ENCODE measurements at places on chromosomes 13 and 19.

GRCh38 chr13:31468114-31468902 is 268.5 kb downstream of the B3GLCT start:
- DNase-seq, result no peak

- DNase-seq, result no peak
Observed at GRCh38 chr19:16370641-16371391, 46.2 kb downstream of the KLF2 start.

- no peak for DNase-seq
Observed at GRCh38 chr13:52921194-52921593, 72.8 kb upstream of the PCDH8 start.

DNA sequence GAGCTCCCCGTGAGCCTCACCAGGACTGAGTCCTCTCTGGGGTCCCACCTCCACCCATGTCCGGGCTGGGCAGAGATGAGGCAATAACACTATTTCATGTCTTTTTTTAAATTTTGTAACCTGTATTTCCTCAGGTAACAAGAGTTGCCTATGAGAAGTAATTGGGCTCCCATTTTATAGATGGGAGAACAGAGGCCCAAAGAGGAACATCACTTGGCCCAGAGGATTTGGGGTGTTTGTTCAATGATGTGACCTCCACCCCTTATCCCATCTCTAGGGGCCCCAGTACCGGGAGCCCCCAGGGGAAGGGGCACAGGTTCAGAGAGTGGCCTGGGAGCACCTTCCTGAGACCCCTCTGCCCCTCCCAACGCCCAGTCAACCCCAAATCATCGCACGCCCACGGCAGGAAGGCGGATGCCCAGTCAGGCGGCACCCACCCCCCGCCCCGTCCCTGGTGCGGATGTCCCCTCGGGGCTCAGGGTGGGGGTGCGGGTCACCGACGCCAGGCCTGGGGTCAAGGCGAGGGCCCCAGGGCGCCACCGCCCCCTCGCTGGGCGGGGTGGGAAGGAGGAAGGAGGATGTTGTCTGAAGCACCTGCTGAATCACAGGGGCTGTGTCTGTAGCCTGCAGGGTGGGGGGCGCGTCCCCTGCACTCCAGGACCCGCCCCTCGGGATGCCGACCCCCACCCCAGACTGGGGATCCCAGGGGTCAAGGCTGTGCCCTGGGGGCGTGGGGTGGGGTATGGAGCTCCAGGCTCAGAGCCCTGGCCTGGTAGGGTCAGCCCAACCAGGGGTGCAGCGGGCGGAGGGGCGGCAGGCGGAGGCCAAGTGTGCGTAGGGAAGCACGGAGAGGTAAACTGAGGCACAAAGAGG is 9.0 kb upstream of the CIRBP start:
- no peak for DNase-seq

DNA sequence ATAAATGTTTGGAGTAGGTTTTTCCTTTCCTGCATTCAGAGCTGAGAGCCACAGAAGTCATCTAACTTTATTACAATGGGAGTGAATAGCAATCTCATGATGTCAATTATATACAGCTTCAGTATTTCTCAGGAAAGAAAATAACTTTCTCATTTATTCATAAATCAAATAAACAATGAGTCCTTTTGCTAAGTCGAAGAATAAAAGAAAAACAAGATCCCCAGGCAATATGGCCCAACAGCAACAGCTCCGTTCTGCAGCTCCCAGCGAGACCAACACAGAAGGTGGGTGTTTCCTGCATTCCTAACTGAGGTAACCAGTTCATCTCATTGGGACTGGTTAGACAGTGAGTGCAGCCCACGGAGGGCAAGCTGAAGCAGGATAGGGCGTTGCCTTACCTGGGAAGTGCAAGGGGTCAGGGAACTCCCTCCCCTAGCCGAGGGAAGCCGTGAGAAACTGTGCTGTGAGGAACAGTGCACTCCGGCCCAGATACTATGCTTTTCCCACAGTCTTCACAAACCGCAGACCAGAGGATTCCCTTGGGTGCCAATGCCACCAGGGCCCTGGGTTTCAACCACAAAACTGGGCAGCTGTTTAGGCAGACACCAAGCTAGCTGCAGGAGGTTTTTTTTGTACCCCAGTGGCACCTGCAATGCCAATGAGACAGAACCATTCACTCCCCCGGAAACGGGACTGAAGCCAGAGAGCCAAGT is 128.2 kb downstream of the SLITRK1 start:
- no peak for DNase-seq

DNA sequence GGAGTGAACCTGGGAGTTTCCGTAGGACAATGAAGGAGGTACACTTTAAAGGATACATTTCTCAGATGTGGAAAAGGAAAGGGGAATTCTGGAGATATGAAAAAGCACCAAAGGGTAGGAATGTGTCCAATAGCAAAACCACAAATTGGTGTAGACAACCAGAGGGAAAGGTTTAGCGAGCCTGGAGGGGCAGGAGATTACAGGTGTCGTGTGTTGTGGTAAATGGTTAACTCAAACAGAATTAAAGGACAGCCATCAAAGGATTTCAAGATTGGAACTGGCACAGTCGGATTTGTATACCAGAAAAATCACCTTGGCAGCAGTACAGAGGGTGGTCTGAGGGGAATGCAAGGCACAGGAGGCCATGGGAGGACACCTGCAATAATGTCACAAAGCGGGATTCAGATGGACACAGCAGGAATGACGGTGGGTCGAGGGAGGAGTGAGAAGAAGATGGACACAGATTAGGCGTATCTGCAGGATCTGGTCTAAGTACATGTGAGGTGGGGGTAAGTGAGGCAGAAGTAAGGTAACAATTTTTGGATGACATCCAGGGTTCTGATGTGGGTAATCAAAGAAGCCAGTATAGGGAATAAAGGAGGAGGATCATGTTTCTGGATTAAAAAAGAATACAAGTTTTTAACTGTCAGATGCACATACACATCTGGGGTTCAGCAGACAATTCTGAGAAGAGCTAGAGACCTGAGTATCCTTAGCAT is 361.6 kb downstream of the KLF12 start:
- no peak for DNase-seq

- no peak for DNase-seq
Observed at GRCh38 chr19:57934820-57935665, at the start of gene ZNF418. TSS of gene ZNF418 (minus strand) at chr19:57935402. CDS start at chr19:57933822, 1,580 bp downstream.

GRCh38 chr13:67048084-67048820 is 181.9 kb downstream of the PCDH9 start:
- no peak for DNase-seq

DNA sequence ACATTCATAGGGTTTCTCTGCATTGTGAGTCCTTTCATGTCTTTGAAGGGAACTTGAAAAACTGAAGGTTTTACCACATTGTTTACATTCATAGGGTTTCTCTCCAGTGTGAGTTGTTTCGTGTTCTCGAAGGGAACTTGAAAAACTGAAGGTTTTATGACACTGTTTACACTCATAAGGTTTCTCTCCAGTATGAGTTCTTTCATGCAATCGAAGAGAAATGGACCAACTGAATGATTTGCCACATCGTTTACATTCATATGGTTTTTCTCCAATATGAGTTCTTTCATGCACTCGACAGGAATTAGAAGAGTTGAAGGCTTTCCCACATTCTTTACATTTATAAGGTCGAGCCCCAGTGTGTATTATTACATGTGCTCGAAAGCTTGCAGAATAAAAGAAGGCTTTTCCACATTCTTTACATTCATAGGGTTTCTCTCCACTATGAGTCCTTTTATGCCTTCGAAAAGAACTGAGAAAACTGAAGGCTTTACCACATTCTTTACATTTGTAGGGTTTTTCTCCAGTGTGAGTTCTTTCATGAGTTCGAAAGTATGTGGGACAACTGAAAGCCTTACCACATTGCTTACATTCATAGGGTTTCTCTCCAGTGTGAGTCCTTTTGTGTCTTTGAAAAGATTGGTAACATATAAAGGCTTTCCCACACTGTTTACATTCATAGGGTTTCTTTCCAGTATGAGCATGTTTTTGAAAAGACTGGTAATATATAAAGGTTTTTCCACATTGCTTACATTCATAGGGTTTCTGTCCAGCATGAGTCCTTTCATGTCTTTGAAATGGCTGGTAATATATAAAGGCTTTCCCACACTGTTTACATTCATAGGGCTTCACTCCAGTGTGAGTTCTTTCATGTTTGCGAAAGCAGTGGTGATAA is 20.7 kb downstream of the ZNF14 start:
- no peak for DNase-seq

DNA sequence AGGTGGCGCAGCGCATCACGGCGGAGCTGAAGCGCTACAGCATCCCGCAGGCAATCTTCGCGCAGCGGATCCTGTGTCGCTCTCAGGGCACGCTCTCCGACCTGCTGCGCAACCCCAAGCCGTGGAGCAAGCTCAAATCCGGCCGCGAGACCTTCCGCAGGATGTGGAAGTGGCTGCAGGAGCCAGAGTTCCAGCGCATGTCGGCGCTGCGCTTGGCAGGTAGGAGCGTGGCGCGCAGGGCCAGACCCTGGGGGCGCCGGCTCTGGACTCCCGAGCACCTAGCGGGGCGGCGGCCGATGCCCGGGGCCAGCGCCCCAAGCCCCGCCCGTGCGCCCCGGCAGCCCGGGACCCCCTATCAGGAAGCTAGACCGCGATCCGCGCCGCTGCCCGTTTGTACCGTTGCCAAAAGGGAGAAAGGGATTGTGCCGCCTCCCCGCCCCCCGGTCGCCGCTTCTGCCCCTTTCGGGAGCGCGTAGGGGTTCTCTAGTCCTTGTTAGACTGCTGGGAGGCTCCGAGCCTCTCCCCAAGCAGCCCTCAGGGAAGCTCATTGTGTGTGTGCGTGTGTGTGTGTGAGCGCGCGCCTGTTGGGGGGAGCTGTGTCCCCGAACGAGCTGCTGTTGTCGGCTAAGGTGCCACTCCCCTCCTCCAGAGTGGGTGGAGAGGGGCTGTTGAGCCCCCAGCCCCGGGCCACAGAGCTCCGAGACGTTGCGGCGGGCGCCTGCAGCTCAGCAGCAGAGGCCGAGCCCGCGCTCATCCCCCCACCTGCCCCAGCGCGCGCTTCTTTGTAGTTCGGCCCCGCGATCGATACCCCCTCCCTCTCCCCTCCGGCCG is 1.5 kb downstream of the ONECUT3 start:
- DNase-seq, result no peak

- peak; percentile 47 for DNase-seq
Observed at GRCh38 chr19:12090807-12091206, 26.3 kb downstream of the ZNF844 start.

GRCh38 chr13:83498481-83499190 is 383.6 kb downstream of the SLITRK1 start:
- no peak for DNase-seq

GRCh38 chr13:47904891-47905290 is 96.2 kb downstream of the SUCLA2 start:
- DNase-seq, result no peak

GRCh38 chr19:7268705-7269098 is 25.5 kb downstream of the INSR start:
- DNase-seq, result no peak

DNA sequence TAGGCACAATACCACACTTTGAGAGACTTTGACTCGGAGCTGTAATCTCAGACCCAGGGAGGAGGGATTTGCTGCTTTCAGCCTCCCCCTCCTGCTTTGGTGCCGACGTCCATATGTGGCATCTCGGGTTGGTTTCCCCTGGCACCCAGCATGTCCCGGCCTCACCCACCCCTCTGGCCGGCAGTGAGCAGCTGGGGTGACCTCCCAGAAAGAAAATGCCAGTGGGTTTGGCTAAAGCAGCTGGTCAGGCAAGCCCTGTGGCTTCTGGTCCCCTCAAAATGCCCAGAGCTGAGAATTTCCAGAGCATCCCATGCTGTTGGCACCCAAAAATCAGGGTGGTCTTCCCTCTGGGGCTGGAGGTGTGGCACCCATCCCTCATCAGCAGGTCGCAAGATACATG is 34.1 kb downstream of the INSR start:
- no peak for DNase-seq

- no peak for DNase-seq
Observed at GRCh38 chr13:23636360-23636759, 66.1 kb downstream of the TNFRSF19 start.

DNA sequence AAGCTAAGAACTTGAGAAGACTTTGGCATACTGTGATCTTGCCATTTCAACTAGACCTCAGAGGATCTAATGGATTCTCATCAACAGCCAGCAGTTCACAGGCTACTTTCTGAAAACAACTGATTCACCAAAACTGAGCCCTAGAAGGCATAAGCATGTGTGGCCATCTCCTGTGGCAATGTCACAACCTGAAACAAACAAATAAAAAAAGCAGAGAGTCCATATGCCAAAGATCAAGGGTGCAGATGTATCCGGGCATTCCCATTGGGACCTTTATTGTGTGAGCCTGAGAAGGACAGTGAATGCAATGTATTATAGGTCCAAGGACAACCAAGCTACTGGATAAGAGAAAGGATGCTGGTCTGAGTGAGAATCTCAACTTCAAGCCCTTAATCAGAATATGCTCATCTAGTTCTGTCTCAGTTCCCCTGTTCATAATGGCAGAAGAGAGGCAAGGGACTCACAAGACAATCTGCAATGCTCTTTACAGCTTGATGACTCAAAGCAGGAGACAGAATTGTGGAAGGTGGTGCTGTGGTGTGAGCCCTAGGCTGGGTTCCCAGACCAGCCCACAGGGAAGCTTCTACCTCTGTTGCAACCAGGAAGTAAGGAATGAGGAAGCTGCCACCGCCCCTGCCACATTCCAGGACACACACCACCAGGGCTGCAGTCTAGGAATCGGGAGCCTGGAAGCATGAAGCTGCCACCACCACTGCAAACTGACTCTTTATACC is 133.7 kb downstream of the RAP2A start:
- DNase-seq, result no peak

- no peak for DNase-seq
Observed at GRCh38 chr19:3359919-3360420, 6.4 kb upstream of the NFIC start.

DNA sequence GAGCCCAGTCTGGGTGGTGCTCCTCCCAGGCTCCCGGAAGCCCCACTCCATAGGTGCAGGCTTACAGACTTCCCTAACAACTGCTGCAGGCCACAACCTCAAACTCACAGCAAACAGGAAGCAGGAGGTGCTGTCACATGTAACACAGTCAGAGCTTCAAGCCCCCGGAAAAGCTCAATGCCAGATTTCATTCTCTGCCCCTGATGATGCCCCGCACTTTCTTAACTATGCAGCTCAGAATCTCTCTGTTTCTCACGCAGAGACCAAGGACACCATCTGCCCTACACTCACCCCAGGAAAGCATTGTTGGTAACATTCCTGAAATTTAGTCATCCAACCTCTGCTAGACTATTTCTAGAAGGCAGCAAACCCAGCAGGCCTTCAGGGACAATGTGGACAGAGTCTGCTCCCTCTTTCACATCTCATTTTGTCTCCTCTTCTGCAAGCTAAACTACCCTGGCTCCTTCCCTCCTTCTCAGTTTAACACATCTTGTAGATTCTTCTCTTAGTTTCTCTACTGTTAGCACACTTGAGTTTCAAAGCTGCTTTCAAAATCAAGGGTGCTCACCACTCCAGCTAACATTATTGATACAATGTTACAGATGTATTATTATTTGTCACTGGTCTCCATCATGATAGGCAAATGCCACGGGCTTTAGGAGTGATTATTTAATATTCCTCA is 162.5 kb downstream of the KCTD12 start:
- no peak for DNase-seq

- no peak for DNase-seq
Observed at GRCh38 chr13:47142105-47142504, 245.3 kb upstream of the HTR2A start.

GRCh38 chr13:66359910-66360552 is 870.1 kb downstream of the PCDH9 start:
- DNase-seq, result no peak

GRCh38 chr19:7137120-7137519 is 67.6 kb downstream of the ZNF557 start:
- DNase-seq, result no peak

GRCh38 chr13:110426735-110427134 is 119.7 kb downstream of the COL4A2 start:
- no peak for DNase-seq

GRCh38 chr13:103540382-103540765 is 474.2 kb upstream of the SLC10A2 start:
- DNase-seq, result no peak

Data from stimulated activated CD4-positive, alpha-beta T cell treated with anti-CD3 and anti-CD28 coated beads, Interleukin-15, amount 100 ng/mL, for 1 hour (primary cell).